Motor neuron (in vitro differentiated cells): ENCODE measurements at places on chromosomes 4 and X.
A peak's percentile ranks its signal among the peaks of the same experiment; 100 is the strongest.

- peak; percentile 1 for ATAC-seq
These were observed 35.9 kb upstream of the GRPEL1 start for GRCh38 chr4:7103607-7104365.

GRCh38 chr4:150009533-150009932, 68.7 kb upstream of the DCLK2 start:
- ATAC-seq, result no peak

- no peak for ATAC-seq
These were observed 695.4 kb downstream of the ARAP2 start for GRCh38 chr4:35548921-35549320.

DNA sequence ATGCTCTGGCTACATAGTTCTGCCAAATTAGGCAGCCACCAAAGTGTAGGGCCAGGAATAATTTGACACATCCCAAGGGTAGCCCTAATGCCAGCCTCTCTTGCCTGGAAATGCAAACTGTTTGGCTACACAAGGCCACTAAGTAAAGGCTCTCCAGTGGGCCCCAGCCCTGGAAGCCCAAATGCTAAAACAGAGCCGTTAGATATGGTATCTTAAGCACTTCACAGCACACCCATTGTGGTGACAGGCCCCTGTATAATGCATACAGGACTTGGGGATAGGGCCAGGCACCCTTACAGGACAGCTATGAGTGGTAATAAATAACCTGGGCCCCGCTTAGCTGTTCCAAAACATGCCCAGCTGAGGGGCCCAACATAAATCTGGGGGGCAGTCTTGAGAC, 623.9 kb downstream of the BCOR start:
- no peak for ATAC-seq

GRCh38 chr4:48898733-48899431, 7.7 kb downstream of the OCIAD2 start:
- ATAC-seq, result no peak

- ATAC-seq, result no peak
These were observed 132.6 kb downstream of the ATG4A start for GRCh38 chrX:108224218-108224617.

GRCh38 chr4:103405415-103405814, 207.3 kb upstream of the CENPE start:
- no peak for ATAC-seq

DNA sequence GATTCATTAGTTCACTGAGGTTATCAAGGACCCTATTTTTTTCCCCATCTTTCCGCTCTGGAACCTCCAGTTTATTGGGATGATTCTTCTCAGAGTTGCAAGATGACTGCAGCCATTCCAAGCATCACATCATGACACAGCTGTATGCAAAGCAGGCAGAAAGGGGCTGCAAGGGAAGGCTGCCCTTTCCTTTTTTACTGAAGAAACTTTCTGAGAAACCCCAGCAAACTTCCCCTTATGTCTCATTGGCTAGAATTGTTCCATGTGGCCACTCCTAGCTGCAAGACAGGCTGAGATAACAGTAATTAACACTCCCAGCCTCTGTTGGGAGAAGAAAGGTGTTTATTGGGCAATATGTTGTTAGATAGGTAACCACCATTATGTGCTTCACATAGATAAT, 102.6 kb downstream of the SATL1 start:
- ATAC-seq, result no peak

GRCh38 chr4:89876548-89876947, 18.1 kb upstream of the MMRN1 start:
- no peak for ATAC-seq

DNA sequence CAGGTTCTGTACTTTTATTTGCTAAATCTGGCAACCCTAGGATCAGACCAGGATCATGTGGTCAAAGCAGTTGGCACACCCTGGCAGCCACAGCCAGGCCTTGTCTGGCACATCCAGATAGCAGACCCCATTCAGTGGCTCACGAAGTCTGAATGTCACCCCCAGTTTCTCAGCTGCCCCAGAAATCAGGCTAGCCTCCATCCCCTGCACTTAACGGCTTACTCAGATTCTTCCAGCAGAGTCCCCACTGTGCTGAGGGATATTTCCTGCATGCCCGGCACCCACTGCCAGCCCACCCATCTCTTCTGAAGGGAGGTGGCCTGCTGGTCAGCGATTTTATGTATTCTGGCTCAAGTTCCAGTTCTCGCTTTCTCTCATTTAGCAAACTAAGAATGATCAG, 4.7 kb upstream of the AWAT2 start:
- no peak for ATAC-seq

GRCh38 chr4:183078634-183079033, 20.4 kb upstream of the WWC2 start:
- ATAC-seq, result no peak

DNA sequence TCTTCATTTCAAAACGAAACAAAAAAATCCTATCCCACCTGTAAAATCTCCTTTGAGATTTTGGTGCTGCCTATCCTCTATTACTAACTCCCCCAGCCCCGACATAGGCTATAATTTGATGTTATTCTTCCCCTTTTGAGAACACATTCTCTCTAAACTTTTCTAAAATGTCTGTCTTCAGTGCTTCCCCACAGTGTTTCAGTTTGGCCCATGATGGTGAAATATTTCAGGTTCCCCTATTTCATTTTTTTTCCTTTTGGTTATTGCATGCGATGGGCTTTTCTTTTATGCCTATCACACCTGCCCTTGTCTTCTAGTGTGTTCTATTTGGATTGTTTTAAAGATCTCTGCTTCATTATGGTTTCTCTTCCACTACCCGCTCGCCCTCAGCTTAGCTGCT, 14.7 kb downstream of the BCORL1 start:
- no peak for ATAC-seq

DNA sequence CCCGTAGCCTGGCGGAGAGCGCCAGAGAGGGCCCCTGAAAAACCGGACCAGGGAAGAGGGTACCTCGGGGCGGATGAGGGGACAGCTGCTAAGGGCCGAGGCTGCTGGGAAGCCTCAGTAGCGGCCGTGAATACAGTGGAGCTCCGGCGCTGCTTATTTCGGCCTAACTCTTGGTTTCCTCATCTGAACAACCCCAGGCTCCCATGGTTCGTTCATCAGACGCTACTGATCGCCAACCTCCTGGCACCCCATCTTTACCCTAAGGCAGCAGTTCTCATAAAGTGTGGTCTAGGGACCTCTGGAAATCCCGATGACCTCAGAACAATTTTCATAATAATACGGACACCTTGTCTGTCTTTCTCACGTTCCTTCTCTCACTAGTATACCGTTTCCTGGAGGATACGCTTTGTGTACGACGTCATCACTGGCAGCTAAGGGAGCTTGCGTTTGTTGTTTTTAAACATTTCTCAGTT, 645 bp upstream of the RAB28 start:
- ATAC-seq, result peak; percentile 12

GRCh38 chr4:142929526-142929925, 83.4 kb upstream of the INPP4B start:
- ATAC-seq, result no peak

- no peak for ATAC-seq
These were observed 614.4 kb upstream of the NR3C2 start for GRCh38 chr4:149056615-149057014.

DNA sequence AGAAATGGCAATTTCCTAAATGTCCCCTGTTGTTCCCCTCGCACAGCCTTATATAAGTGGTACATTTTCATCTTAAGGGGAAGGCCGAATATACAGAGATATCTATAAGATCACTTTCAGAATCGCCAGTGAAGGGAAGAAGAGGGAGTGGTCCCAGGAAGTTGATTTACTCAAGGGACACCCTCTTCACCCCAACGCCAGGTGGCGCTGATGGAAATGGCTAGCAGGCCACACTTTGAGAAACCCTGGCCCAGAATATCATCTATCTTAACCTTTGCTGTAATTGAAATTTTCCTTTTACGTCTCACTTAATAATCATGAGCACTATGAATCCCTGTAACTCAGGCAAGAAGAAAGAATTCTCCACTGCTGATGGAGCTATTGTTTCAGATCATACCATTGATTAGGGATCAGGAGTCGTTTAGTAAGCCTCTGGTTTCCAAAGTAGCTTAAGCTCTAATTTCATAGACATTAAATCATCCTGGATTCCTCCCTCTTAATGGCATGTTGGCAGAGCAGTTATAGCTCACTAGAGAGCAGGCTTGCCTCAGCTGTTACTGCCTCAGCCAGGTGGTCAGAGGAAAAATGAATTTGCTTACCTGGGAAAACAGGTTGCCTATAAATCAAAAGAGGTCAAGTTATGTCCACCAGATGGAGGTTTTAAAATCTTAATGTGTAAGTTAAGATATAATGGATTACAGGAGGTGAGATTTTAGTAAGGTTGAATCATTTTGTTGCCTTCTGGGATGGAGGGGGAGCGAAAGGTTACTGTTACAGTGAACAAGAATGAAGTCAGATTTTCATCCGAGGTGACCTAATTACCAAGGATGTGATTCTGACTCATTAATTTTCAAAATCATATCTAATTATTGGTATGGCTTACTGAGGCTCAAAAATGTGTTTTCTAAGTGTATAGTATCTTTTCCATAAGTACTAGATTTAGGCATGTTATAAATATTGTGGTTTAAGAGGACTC, 941.2 kb upstream of the TENM3 start:
- peak; percentile 38 for ATAC-seq

- ATAC-seq, result no peak
These were observed 15.4 kb upstream of the MAGED1 start for GRCh38 chrX:51878056-51878455.

DNA sequence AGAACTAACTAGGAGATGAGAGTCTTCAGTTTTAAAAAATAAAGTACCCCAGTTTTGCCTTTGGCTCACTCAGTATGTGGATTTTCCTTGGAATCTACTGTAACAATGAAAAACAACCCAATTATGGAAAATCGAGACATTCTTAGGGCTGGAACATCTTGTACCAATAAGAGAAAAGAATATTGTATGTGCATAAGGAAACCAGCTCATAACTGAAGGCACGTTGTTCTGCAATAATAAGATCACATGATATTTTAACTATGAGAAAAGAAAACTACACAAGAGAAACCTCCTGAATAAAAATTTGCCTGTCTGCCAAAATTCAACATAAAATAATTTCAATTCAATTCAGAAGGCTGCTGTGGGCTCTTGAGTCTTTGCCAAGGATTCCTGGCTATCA, 261.8 kb upstream of the EDNRA start:
- no peak for ATAC-seq

DNA sequence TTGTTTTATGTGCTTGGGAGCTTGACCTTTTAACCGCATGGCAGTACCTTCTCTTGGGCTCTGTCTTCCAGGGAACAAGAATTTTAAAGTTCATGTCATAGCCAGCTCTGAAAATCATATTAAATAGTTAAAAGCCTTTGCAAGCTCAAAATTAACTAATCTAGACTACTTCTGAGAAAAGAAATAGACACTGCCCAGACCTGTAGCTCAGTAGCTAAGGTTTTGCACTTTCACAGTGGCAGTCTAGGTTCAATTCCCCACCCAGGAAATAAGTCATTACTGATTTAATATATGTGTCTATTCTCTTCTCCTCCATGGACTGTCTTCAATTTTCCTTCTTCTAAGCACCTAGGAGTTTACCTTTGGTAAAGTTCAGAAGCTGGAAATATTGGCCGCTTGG, 27.4 kb downstream of the HSD17B11 start:
- no peak for ATAC-seq

DNA sequence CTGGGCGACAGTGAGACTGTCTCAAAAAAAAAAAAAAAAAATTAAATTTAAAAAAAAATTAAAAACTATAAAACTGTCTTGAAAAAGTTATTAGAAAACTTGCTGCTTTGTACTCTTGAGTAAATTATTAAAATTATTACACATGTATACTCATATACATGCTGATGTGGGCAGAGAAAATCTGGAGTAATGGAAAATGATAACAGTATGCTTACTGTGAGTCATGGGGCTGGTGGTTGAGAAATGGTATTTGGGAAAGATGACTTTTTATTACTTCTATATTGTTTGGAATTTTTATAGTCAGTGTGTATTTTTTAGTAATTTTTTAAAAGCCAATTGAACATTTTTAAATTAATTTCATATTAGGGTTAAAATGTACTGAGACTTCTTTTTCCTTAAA, 7.5 kb downstream of the YY2 start:
- no peak for ATAC-seq

GRCh38 chr4:111979921-111980320, 165.3 kb upstream of the FAM241A start:
- no peak for ATAC-seq

DNA sequence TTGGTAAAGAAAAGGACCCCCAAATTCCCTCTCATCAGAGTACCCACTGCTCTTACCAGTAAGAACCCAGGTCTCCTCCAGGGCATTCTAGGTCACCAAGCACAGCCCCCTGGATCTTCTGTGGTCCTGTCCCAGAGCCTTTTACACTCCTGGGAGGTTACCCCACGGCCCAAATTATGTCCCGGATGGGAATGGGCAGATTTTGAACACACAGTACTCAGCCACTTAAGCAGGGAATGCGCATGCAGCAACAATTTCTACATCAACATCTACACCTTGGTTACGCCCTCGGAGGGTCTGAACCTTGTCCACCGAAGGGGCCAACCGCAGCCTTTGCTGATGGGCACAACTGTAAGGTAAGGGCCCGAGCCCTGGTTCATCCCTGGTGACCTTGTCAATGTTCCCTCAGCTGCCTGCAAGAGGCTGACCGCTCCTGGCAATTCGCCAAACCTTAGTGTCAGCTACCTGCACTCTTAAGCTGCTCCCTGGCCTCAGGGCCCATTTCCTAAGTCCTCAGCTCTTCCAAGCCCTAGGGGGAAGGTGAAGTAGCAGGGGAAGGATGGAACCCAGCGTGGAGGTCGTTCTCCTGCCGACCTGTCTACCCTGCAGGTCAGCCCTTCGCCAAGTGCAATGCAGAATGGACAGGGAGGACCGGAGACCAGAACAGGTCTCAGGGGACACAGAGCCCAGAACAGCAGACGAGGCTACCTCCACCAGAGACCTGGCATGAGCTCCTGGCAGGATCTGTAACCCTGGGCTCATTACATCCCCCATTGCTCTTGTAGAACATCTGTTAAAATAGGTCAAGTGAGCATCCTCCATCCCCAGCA, 5.9 kb downstream of the TIMP1 start:
- ATAC-seq, result no peak

- ATAC-seq, result no peak
These were observed 85.0 kb upstream of the TBC1D9 start for GRCh38 chr4:140841186-140841585.

GRCh38 chr4:54550395-54551171, 107.2 kb upstream of the KIT start:
- no peak for ATAC-seq

DNA sequence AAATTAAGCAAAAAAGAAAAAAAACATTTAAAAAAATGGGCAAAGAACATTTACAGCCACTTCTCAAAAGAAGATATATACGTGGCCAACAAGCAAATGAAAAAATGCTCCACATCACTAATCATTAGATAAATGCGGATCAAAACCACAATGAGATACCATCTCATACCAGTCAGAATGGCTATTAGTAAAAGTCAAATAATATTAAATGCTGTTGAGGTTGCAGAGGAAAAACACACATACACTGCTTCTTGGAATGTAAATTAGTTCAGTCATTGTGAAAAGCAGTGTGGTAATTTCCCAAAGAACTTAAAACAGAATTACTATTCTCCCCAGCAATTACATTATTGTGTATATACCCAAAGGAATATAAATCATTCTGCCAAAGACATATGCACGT, 1189.0 kb downstream of the PCDH18 start:
- ATAC-seq, result no peak
